HepG2 (cell line): ENCODE measurements at places on chromosomes 5 and 9.

- no peak for DNase-seq
Measured at GRCh38 chr5:57503433-57503832, 20.8 kb upstream of the ACTBL2 start.

GRCh38 chr5:2207416-2208238 is 324.9 kb upstream of the IRX4 start:
- DNase-seq = peak; percentile 18

DNA sequence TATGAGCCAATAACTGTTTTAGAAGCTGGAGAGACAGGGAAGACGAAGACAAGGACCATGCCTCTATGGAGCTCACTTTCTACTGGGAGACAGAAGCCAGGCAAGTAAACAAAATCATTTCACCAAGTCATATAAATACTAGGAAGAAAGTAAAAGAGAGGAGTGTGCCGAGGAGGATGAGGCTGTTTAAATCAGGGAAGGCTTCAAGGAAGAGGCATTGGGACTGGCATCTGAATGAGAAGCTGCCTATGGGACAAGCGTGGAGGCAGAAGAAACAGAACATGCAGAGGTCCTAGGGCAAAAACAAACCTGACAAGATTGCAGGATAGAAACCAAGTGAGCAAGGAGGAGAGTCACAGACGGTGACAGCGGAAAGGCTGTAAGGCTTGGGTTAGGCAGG is 68.1 kb upstream of the CPLX2 start:
- DNase-seq = no peak

- DNase-seq = no peak
Measured at GRCh38 chr5:126096442-126097006, 326.7 kb upstream of the GRAMD2B start.

- no peak for DNase-seq
Measured at GRCh38 chr5:157828105-157828943, 30.6 kb downstream of the CLINT1 start.

DNA sequence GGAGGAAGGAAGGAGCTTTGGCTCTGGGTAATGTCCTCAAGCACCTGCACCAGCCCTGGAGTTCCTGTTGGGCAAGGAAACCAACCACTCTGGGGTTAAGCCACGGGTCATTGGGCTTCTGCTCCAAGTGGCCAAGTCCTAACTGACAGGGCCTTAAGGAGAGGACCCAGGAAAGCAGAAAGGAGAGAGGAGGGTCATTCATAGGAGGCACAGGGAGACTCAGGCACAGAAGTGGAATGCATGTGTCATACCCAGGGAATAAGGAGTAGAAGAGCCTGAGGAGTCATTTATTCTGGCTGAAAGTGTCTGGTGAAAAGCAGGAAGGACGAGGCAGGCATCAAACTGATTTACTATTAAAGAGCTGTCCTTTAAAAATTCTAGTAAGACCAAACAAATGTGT is 129.2 kb downstream of the DMRT2 start:
- no peak for DNase-seq

DNA sequence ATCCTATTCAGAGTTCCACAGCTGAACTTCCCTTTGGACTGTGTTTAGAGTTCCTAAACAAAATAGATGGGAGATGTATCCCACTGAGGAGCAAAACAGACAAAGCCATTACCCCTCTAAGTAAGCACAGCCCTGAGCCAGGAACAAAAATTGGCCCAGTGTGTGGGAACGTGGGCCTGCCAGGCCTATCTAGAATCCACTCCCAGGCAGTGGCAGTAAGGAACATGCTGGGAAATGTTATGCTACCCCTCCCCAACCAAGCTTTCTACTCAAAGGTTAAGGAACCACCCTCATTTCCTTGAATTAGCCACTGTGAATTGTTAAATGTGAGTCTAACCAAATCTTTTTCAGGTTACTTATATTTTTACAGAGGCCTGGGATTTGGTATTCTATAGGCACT is 405.1 kb upstream of the PTGER4 start:
- DNase-seq = no peak

DNA sequence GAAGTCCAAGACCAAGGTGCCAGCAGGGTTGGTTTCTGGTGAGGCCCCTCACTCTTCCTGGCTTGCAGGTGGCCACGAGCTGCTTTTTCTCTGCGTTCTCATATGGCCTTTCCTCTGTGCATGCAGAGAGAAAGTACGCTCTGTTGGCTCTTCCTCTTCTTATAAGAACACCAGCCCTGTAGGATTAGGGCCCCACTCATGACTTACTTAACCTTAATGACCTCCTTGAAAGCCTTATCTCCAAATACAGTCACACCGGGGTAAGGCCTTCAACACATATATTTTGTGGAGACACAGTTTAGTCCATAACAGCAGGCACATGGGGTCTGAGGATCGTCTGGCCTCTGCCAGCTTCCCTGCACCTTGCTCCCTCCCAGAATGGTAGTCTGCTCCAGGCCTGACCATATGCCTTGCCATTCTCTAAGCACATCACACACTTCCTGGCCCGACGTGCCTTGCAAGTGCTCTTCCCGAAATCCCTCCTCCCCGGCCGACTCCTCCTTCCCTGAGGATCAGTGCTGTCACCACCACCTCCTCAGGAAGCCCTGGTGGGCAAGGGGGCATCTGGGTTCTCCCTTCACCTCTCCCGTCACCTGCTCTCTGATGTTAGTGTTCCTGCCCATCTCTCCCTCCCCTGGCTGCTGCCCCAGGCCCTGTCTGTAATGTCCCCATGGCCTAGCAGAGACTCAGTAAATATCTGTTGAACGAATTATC is 200.7 kb downstream of the AOPEP start:
- no peak for DNase-seq

GRCh38 chr5:78369680-78370079 is 9.3 kb downstream of the SCAMP1 start:
- no peak for DNase-seq

GRCh38 chr5:129689045-129689444 is 58.8 kb upstream of the MINAR2 start:
- DNase-seq = no peak

DNA sequence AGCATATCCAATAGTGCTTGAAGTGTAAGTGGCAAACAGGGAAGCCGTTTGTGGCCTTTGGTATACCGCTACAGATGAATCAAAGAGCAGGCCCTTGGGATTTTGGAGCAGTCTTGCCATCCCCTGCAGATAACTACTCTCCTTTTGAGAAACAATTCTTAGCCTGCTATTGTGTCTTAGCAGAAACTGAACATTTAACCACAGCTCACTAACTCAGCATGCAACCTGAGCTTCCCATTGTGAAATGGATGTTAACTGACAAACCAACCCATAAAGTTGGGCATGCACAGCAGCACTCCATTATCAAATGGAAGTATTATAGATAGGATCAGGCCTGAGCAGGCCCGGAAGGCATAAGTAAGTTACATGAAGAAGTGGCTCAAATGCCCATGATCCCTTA is 315.3 kb upstream of the PTGER4 start:
- no peak for DNase-seq

GRCh38 chr9:127746959-127747569 is 12.0 kb upstream of the TOR2A start:
- DNase-seq = no peak

DNA sequence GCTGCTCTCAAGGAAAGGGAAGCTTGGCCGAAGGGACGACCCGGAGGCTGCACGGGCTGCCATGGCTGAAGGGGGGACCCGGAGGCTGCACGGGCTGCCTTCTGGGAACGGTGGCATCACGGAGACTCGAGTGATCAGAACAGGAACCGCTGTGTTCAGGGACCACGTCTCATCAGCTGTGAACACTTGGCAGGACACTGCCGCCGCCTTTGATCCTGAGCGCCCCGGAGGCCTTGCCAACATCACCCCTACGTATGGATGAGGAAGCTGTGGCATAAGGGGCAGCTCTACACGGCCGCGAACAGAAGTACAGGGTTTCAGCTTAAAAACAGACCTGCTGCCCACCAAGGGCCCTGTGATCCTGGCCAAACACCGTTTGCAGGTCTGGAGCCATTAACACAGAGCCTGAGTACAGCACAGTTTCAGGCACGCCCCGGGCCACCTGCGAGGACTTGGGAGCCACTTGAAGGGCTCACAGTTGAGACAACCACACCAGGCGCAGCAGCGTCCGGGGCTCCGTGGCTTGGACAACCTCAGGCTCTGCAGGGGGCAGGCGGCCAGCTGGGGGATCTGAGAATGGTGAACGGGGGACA is 23.9 kb upstream of the TERT start:
- DNase-seq = no peak

DNA sequence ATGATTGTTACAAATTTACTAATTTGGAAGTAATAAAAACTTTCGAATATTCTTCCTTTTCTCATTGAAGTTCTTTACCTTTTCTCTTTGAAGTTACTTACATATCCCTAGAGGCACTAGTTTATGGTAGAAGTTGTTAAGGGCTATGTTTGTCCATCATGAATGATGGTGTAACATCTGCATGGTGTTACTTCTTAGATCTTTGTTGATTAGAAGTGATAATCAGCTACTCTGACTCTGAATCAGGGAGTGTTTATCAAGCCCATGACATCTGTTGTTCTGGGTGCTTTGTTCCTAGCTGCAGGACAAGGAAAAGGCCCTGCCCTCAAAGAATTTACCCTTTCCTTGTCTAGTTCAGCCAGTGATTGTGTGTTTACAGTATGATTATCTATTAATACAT is 32.9 kb downstream of the MAP3K1 start:
- no peak for DNase-seq

GRCh38 chr5:885529-885928 is 7.1 kb downstream of the BRD9 start:
- no peak for DNase-seq

DNA sequence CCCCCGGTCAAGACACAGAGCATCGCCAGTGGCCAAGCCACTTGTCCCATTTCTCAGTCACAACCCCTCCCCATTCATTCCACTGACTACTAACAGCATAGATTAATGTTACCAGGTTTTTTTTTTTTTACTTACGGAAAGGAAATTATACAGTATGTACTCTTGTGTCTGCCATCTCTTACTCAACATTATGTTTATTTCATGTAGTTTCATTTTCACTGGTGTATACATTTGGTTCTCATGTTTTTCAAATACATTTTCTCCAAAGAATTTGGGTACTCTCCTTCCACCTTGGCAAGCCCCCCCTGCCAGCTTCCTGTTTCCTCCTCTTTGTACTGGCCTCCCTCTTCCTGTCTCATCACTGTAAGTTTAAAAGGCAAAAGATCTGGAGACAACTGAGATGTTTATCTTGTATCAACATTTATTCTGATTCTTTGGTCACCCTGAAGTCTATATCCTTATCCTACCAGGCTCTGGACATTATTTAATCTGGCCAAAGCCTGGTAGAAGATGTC is 207.3 kb downstream of the SAXO1 start:
- no peak for DNase-seq

GRCh38 chr5:11009576-11009975 is 248.5 kb upstream of the DAP start:
- no peak for DNase-seq

GRCh38 chr5:74530326-74531050 is 110.0 kb downstream of the ENC1 start:
- no peak for DNase-seq

GRCh38 chr9:84136119-84136868 is 155.7 kb downstream of the RMI1 start:
- DNase-seq = no peak

DNA sequence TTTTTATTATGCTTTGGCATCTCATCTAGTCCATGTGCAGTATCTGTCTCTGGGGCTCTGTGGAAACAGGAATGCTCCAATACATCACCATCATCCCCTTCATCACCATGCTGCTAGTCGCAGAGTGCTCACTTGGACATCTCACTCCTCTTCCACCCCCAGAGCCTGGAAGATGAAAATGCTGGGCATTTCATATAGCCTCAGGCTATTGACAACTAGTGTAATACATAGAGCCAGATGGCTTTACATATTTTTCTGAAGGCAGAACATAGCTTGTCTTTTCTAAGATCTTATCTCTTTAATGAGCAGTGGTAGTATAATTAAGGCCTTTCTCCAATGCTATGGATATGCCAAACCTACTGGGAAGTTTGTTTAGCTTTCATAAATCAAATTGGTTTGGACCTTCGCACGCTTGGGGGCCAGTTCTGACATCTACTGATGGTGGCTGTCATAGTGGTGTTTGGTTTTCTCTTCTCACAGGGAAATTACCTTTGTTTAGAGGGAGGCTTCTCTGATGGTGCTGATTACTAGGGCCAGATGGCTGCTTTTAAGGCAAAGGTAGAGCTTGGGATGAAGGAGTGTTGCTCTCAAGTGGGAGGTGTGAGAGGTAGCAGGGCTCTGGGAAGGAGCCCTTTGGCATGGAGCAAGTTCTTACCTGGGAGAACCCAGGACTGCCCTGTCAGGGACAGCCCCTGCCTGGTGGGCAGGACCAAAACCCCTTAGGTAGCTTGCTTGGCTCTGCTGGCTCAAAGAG is 63.1 kb upstream of the CXCL14 start:
- DNase-seq = no peak

DNA sequence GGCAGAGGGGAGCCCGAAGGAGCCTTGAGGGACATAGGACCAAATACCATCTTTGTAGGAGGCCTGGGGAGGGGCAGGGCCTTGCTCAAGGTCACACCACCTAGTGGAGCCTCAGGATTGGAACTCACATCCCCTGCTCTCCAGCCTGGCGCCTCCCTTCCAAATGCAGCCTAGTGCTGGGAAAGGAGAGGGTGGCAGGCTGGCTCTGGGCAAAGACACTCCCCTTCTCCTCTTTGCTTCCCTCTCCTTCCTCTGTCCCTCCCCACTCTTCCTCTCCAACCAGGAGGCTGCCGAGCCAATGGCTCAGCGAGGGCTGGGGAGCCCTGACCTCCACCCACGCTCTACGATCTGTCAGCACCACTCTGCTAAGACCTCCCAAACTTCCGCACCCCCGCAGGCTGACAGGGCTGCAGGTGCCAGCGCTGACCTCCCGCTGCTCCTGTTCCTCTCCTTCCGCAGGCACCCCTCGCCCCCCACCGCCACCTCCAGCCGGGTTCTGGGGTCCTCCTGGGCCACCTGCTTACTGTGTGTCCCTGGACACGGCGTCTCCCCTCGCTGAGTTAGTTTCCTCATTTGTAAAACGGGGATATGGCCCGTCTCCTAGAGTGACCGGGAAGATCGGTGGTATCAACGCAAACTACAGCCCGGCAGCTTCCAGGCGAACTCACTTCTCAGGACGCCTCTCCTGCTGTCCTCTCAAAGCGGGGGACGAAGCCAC is 52.9 kb downstream of the C9orf50 start:
- DNase-seq = peak; percentile 75

DNA sequence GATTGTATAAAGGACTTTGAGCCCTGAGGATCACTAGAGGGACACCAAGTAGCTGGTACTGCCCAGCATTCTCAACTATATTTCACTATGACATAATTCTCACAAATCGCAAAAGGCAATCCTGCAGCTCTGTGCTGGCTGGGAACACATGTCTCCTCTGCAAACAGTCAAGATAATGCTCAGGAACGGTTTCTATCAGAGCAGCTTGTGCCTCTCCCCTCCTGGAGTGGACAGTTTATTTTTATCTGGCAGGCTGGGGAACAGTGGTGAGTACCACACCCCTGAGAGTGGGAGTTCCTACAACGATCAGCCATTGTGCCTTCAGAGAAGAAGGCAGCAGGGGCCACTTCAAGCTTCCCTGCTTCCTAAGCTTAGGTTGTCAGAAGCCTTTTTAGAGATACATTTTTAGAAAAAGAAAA is 65.8 kb downstream of the ERAP1 start:
- no peak for DNase-seq

- DNase-seq = no peak
Measured at GRCh38 chr5:151295138-151295537, 8.4 kb downstream of the SLC36A3 start.

- no peak for DNase-seq
Measured at GRCh38 chr5:125381290-125381689, 634.9 kb upstream of the ZNF608 start.
